PC-3 (cell line): ENCODE measurements at places on chromosomes 1 and 21.

GRCh38 chr1:79074975-79075374, 68.4 kb upstream of the ADGRL4 start:
- H3K27me3 ChIP-seq, result no peaks in the 10 kb centered on the region
- peak; percentile 51 for DNase-seq
- peaks cover 12% of the 10 kb centered on the region for H3K4me1 ChIP-seq
- H3K27ac ChIP-seq, result no peak overlapping the region
- H3K4me3 ChIP-seq, result no peak overlapping the region

GRCh38 chr21:45080639-45081414, 6.4 kb downstream of the ADARB1 start:
- DNase-seq, result peak; percentile 33
- no peaks in the 10 kb centered on the region for H3K27me3 ChIP-seq

DNA sequence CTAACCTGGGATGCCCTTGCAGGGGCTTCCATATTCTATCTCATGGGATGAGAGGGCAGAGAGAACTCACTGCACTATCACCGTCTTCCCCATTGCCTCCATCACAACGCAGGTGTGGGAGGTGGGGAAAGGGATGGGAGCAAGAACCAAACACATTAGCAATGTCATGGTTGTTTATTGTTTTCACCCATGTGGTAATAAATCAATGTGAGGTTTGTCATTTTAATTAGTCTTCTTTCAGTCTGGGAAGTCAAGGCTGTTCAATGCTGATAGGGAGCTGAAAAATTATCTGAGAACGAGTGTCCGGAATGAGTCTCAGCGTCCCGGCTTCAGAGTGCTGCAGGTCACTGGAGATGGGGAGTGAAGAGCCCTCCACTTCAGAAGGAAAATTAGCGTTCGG, 268.5 kb downstream of the DUSP10 start:
- H3K4me3 ChIP-seq, result no peak overlapping the region
- DNase-seq, result no peak
- H3K36me3 ChIP-seq, result no peaks in the 10 kb centered on the region
- peaks cover 17% of the 10 kb centered on the region for H3K4me1 ChIP-seq

- H3K4me3 ChIP-seq, result no peak overlapping the region
- DNase-seq, result no peak
- H3K36me3 ChIP-seq, result no peaks in the 10 kb centered on the region
- no peaks in the 10 kb centered on the region for H3K4me1 ChIP-seq
Measured at GRCh38 chr1:22916471-22916820, 56.2 kb downstream of the LACTBL1 start.

GRCh38 chr1:51175278-51175677, 60.8 kb upstream of the RNF11 start:
- DNase-seq, result no peak
- H3K27ac ChIP-seq, result no peak overlapping the region
- H3K27me3 ChIP-seq, result no peaks in the 10 kb centered on the region

DNA sequence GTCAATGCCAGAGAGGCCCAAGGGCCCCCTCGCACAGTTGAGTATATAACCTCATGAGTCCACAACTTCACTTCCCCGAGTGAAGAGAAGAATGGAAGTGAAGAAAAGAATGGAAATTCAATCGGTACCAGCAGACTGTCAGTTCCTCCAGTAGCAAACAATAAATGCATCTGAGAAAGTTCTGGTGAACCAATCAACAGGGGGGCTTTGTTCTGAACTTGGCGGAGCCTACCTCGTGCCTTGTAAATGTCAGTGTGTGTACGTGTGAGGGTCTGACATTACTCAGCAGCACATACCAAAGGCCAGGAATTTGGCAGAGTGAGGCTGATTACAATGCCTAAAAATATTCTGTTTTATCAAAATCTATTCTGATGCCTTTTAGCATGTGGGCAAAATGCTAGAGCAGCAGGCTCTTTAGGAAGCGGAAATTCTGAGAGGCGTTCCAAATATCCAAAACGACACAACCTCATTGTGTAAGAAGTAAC, 238.5 kb downstream of the LTN1 start:
- no peak overlapping the region for H3K4me3 ChIP-seq
- no peaks in the 10 kb centered on the region for H3K36me3 ChIP-seq
- H3K4me1 ChIP-seq, result peaks cover 8% of the 10 kb centered on the region
- no peaks in the 10 kb centered on the region for H3K27me3 ChIP-seq
- DNase-seq, result no peak
